Smooth muscle cell of the umbilical artery (primary cell): ENCODE measurements at places on chromosomes 1 and 21. TPM values are rescaled to one million over a fixed set of nuclear protein-coding genes. Genes with fewer than 3 reads are reported as not detected.

Gene PTCH2
- total RNA-seq: under 0.01 and 0.05 TPM in 2 replicates

Gene IL10
- total RNA-seq: not detected in 2 replicates

Gene SPRR2E
- not detected in 2 replicates for total RNA-seq

Gene CAPN8
- not detected in 2 replicates for total RNA-seq

Gene ETV3
- 12.5 and 18.2 TPM in 2 replicates for total RNA-seq

Gene SPOCD1
- 47.8 and 99.9 TPM in 2 replicates for total RNA-seq

Gene ECM1
- total RNA-seq: 5.3 and 15.8 TPM in 2 replicates

Gene KLHDC8A
- total RNA-seq: not detected in 2 replicates

Gene CD48
- not detected in 2 replicates for total RNA-seq

Gene LENEP
- not detected in 2 replicates for total RNA-seq

Gene MYBPH
- total RNA-seq: 0.30 TPM in 1 of 2 replicates, not detected in the other

Gene TSACC
- not detected in 2 replicates for total RNA-seq

Gene SYTL1
- total RNA-seq: 0.23 and 0.59 TPM in 2 replicates

Gene THEM5
- not detected in 2 replicates for total RNA-seq

Gene PRKAB2
- total RNA-seq: 16.0 and 22.4 TPM in 2 replicates

Gene C1orf74
- total RNA-seq: 2.4 TPM in 2 replicates

Gene PDZK1
- 0.28 and 0.30 TPM in 2 replicates for total RNA-seq

Gene RXFP4
- 0.30 TPM in 1 of 2 replicates, not detected in the other for total RNA-seq

Gene C4BPB
- total RNA-seq: not detected in 2 replicates
